ENCODE measurements at places on chromosomes 5 and 9. TPM values are rescaled to one million over a fixed set of nuclear protein-coding genes. Genes with fewer than 3 reads are reported as not detected.

The MED10 gene
- 31.8 TPM for total RNA-seq

The UGT3A2 gene
- not detected for total RNA-seq

The EIF4EBP3 gene
- total RNA-seq = 21.4 TPM

The LHX6 gene
- 16.9 TPM for total RNA-seq

The NTRK2 gene
- total RNA-seq = 0.98 TPM

The TSLP gene
- total RNA-seq = 1.7 TPM

The OMD gene
- total RNA-seq = 6.5 TPM

The CCL28 gene
- total RNA-seq = 7.7 TPM

The LCN10 gene
- 11.2 TPM for total RNA-seq

The SLC25A2 gene
- total RNA-seq = 0.64 TPM

The MED22 gene
- 25.8 TPM for total RNA-seq

The TEK gene
- 65.6 TPM for total RNA-seq

The TMC1 gene
- not detected for total RNA-seq

The CDH9 gene
- not detected for total RNA-seq

The CKMT2 gene
- 3.0 TPM for total RNA-seq

The STOM gene
- 595 TPM for total RNA-seq

The PTAR1 gene
- total RNA-seq = 48.9 TPM

The BTNL3 gene
- not detected for total RNA-seq

The NMRK1 gene
- total RNA-seq = 40.4 TPM

The RPL37 gene
- 942 TPM for total RNA-seq

The TMOD1 gene
- 11.3 TPM for total RNA-seq

The SLCO6A1 gene
- not detected for total RNA-seq

The HK3 gene
- total RNA-seq = 50.5 TPM

The SNCAIP gene
- total RNA-seq = 4.0 TPM

The PRSS3 gene
- total RNA-seq = not detected

The APBA1 gene
- total RNA-seq = 6.2 TPM
